ENCODE measurements at places on chromosomes 12 and 14. TPM values are rescaled to one million over a fixed set of nuclear protein-coding genes. Genes with fewer than 3 reads are reported as not detected.

DNA sequence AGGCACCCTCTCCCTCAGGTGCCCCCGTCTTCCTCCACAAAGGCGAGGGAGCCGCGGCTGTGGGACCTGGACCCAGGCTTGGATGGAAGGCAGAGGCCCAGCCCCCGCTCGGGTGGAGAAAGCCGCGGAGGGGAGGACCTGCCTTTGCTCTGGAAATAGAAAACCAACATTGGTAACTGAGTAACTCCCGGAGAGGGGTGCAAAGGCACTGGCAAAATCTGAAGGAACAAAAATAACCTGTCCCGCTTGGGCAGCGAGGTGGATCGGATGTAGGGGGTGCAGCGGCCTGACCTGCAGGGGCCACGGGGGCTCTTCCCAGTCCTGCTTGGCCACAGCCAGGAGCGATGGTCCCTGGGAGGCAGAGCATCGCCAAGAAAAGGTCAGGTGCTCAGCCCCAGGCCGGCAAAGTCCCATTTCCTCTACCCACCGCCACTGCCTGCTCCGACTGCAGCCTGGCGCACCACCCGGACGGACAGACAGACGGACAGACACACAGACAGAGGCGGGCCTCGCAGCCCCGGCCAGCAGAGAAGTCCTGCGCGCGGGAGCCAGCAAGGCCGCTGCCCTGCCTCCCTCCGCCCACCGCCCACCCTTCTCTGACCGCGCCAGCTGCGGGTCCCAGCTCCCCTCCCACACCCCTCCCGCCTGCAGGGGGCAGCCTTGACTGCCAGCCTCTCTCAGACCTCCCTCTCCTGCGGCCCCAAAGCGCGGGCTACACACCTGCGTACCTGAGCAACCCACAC, 21.4 kb upstream of the TMEM106C start:
- DNase-seq = no peak

DNA sequence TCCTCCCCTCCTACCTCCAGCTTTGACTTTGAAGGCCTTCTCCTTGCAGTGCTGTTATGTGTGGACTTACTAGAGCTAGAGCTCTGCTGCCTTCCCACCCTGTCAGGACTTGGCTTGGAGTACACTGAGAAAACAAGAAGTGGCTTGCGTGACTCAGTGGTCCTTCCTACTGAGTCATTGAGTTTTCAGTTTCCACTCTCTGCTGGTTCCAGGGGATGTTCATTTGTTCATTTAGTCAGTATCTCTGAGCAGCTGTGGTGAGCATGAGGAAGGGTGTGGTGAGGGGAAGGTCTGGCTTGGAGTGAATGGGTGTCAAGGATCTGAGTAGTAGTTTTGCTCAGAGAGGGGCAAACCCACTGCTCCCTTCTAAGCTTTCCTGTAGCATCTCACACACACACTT, 17.2 kb upstream of the ELK3 start:
- no peak for DNase-seq

DNA sequence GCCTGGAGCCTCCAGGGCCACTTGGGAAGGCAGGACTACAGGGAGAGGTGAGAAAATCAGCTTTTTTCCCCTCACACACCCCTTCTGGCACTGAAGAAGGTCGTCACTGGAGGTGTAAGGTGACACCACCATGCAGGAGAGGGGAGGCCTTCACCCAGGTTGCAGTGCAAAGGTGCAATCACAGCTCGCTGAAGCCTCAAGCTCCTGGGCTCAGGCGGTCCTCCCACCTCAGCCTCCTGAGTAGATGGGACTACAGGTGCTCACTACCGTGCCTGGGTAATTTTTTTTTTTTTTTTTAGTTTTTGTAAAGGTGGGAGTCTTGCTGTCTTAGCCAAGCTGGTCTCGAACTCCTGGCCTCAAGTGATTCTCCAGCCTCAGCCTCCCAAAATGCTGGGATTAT, 93.6 kb downstream of the TNFAIP2 start:
- DNase-seq = peak; percentile 28

The TAPBPL gene
- 5.2 TPM for total RNA-seq

- DNase-seq = peak; percentile 62
Measured at GRCh38 chr14:104265918-104266630, 127.7 kb downstream of the KIF26A start.

DNA sequence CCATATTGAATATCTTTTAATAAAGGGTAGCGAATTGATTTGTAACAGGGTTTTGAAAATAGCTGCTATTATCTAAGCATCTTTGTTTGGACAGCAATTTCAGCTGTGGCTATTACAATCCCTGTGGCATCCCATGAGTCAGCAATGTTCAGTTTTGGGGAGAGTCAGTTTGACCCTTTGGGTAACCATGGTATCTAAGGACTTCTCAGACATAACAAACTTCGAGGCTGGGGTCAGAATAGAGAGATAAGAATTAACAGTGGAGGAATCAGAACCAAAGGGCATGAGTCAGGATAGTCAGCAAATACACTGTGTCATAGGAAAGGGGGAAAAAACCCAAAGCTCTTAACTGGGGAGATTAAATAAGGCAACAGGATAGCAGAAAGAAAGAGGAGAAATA, 11.7 kb upstream of the PTHLH start:
- DNase-seq = no peak

- DNase-seq = no peak
Measured at GRCh38 chr12:47725091-47725772, at the start of gene ENDOU. Gene ENDOU, minus strand, starts transcription at chr12:47725490. Its CDS starts 77 bp downstream, at chr12:47725413.

The SOAT2 gene
- total RNA-seq = not detected

The FAM181A gene
- not detected for total RNA-seq

GRCh38 chr14:95068080-95068479, 89.2 kb downstream of the DICER1 start:
- DNase-seq = no peak

DNA sequence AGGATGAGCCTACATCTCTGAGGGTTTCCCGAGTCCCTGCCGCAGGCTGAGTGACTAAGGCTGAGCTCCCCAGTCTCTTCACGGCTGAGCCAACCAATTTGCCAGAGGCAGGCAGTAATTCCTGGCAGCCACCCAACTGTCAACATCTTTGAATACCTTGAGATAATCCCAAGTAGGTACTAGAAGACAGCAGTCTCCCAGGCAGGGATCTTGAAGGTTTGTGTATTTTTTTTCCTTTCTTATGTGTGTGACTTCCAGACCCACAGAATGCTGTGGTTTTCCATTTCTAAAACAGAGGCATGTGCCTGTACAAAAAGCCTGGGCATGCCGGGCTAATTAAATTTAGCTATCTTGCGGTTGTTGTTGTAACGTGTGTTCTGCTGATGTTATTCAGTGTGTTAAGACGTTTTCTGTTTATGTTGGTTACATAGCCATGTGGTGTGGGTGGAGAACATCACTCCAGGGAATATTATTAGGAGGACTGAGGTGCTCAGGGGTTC, 155.5 kb downstream of the ANO2 start:
- DNase-seq = no peak

GRCh38 chr12:22435583-22435982, 101.1 kb upstream of the ST8SIA1 start:
- no peak for DNase-seq

GRCh38 chr12:116368196-116369194, 91.0 kb upstream of the MED13L start:
- DNase-seq = no peak

- no peak for DNase-seq
Measured at GRCh38 chr14:95519699-95520098, 3.2 kb upstream of the SYNE3 start.

DNA sequence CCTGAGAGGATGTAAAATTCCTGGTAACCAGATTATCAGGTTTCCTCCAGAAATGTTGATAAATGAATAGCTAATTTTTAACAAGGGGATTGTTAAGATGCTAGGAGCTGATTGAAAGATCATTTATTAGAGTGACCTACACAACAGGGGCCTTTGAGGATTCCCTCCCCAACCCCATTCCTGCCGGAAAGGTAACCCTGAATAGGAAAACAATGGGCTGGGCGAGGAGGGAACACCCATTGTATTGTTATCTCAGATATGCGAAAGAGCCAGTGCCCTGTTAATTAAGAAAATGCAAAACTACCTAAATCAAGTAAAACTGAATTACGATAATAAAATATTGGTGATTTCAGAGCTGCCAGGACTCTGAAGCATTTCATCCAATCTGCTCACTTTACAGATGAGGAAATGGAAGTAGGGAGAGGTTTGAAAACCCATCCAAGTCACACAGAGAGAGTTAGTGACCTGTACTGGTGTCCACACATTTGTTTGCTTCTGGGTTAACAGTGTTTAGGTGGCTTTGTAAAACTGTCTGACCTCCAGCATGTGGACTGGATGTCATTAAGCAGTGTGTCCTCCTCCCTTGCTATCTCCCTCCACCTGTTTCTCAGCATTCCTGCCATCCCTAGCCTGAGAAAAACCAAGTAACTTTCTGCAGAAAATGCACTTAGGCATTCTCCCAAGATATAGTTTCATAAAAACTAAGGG, 214.8 kb downstream of the TTC6 start:
- DNase-seq = no peak

- no peak for DNase-seq
Measured at GRCh38 chr14:73753124-73753886, 39.1 kb upstream of the PNMA1 start.

- no peak for DNase-seq
Measured at GRCh38 chr12:76113800-76114757, 29.6 kb upstream of the NAP1L1 start.

GRCh38 chr12:105983622-105984320, 155.0 kb downstream of the NUAK1 start:
- no peak for DNase-seq

GRCh38 chr14:67940486-67941455, 121.2 kb downstream of the RAD51B start:
- no peak for DNase-seq

The COX8C gene
- total RNA-seq = not detected

GRCh38 chr12:50314636-50315312, 31.5 kb upstream of the LIMA1 start:
- no peak for DNase-seq

DNA sequence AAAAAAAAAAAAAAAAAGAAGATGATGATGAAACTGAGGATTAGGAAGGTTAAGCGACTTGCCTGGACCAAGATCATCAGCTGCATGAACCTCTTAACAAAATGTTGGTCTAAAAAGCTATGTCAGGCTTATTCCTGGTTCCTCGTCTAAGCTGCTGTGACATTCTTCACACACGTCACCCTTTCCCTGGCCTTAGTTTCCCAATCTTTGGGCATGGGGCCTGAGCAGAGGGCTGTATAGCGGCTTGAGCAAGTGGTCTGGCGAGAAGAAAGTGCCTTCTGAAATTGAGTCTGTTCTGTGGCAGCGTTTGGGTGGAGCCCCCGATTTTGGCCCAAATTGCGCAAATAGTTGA, 58.7 kb upstream of the CCND2 start:
- DNase-seq = no peak

DNA sequence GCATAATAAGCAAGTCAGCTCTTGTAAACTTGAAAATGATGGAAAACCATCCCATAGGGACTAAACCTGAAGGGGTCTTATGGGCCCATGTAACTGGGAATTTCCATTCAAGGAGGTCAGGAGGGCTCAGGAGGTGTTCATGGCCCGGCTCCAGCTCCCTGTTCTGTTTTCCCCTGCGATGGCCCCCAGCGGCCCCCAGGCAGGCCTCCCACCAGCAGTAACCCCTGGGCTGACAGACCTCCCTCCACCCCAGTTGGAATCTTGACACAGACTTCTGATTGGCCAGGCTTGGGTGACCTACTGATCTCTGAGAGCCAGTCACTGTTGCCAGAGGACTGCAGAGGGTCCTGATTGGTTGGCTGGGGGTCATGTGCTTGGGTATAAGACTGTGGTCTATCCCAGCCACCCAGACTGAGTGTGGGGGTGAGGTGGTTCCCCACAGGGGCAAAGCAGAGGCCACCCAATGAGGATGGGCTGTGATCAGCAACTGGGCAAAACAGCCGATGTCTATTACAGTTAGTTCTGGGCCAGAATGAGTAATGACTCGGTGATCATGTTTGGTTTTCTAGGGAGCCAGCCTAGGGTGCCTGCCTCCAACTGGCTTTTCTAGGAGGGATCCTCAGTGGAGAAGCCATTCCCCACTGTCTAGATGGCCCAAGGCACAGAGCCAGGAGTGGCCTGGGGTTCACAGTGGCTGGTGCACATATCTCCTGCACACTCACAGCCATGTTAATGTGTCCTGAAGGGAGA, 27.0 kb downstream of the RHOF start:
- no peak for DNase-seq

- no peak for DNase-seq
Measured at GRCh38 chr14:24382064-24382371, 14.0 kb downstream of the NFATC4 start.

The KLRC4 gene
- not detected for total RNA-seq

DNA sequence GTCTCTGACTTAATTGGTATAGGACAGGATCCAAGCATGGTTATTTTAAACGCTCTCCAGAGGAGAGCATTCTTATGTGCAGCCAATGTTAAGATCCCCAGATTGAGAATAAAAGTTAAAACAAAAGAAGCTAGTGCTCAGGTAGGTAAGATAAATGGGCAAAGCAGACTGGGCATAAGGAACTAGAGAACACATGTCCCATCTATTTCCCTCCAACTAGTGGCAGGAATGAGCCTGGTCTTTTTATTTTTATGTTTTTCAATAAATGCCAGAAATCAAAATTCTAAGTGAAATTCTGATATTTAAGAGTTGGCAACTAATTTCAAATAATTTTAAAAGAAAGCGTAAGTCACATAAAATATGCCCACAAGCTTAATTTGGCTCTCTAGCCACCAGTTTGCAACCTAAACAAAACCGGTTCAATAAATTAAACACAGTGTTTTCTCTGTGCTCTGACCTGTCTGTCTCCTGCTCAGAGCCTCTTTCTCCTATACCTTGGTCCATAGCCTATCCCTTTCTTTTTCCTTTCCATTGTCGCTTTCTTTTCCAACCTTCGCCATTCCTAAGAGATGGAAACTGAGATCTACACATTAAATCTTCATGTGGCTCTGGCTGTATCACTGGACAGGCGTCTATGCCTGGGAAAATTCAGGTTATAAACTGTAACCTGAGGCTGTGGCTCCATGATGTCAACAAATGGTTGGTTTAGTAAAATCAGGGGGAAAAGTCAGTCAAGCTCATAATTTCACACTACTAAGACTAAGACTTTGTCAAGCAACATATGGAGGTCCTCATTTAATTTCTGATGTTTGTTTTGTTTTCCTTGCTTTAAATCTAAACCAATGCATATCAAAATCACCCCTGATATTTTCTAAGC, 5.5 kb downstream of the SLC38A1 start:
- DNase-seq = no peak

The DNAJC22 gene
- 0.36 TPM for total RNA-seq

The TSHR gene
- not detected for total RNA-seq

DNA sequence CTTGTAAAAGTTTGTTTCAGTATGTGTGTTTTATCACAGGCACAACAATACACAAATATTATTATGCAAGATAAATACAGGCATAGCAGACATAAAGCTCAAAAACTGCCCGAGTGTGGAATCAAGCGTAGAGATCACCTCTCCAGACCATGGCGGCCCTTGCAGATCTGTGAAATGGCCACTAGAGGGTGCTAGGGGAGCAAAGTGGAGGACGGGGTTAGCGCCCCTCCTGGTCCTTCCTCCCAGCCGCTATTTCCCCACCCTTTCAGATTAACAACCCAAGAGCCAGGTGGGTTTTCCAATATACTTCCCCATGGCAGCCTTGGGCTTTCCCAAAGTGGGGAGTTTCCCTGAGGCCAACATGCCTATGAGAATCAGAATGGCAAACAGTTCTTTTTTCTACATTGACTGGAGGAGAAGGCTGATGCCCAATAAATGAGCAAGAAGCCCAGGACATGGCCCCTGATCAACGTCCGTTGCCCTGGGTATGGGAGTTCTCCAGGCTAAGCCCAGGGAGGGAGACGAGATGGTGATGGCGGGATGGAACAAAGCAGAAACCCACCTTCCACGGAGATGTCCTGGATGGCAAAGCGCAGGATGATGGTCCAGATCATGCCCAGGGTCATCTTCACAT, 67.4 kb downstream of the ACTN1 start:
- no peak for DNase-seq

The KIF5A gene
- total RNA-seq = 2.6 TPM
